ENCODE measurements at places on chromosomes 16 and 17.

DNA sequence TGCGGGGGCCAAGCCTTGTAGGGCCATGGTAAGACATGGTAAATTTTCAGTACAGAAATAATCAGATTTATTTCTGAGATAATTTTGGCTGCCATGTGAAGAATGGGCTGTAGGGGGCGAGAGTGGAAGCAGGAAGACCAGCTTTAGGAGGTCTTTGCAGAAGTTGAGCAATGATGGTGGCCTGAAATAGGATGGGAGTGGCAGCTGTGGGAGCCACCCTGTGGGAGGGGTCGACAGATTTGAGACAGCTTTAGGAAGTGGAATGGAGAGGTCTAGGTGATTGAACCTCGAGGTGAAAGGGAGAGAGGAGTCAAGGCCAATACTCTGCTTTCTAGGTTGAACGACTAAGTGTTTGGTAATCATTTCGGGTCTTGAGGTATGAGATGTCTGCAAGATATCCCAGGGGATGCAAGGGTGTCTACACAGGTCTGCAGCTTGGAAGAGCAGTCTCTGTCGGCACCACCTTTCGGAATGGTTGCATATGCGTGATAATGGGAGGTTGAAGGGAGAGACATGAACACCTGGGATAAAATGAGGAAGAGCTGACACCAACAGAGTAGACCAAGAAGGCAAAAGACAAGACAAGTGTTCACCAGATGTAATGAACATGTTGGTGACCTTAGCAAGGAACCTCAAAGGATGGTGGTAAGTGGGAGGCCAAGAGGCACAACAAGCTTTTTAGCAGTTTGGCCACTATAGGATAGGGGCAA is 4.2 kb upstream of the ATXN7L3 start:
- DNase-seq, result no peak

- no peak for DNase-seq
Measured at GRCh38 chr16:52496051-52496876, 50.7 kb downstream of the TOX3 start.

GRCh38 chr16:87323727-87324410 is 6.7 kb upstream of the C16orf95 start:
- no peak for DNase-seq

DNA sequence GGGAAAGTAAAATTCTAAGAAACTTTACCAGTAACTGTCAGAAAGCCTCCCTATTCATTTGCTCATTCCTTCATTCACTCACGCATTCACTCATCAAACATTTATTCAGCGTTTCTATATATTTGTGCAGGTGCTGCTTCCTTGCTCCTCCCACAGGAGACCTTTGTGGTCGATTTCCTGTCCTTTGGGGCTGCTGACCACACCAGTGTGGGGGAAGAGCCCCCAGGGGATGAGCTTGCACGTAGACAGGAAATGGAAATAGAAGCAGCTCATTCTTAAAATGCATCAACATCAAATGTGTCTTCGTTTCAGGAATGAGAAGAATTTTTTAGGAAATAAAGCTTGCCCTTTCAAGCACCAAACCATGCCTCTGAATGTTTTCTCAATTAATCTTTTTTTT is 9.6 kb downstream of the PIK3R6 start:
- no peak for DNase-seq

- no peak for DNase-seq
Measured at GRCh38 chr17:79905832-79906231, 66.6 kb upstream of the CBX4 start.

- DNase-seq, result no peak
Measured at GRCh38 chr17:21371511-21372081, 4.6 kb upstream of the KCNJ12 start.

GRCh38 chr16:84407588-84408313 is 39.4 kb downstream of the ATP2C2 start:
- DNase-seq, result no peak

- no peak for DNase-seq
Measured at GRCh38 chr16:83393196-83393981, 414.4 kb upstream of the HSBP1 start.

- DNase-seq, result no peak
Measured at GRCh38 chr17:47184681-47185080, 4.4 kb downstream of the CDC27 start.
